ENCODE measurements at places on chromosomes 3 and 15. TPM values are rescaled to one million over a fixed set of nuclear protein-coding genes. Genes with fewer than 3 reads are reported as not detected.

The USP13 gene
- polyA plus RNA-seq: 4.2 TPM

GRCh38 chr3:31840252-31840651 lies 140.8 kb downstream of the OSBPL10 start:
- H3K27ac ChIP-seq: no peak overlapping the region
- no peaks in the 10 kb centered on the region for H3K4me1 ChIP-seq
- no peak overlapping the region for H3K4me3 ChIP-seq
- H3K27me3 ChIP-seq: no peaks in the 10 kb centered on the region
- H3K36me3 ChIP-seq: no peaks in the 10 kb centered on the region
- DNase-seq: no peak

GRCh38 chr3:81214631-81215030 lies 546.8 kb downstream of the GBE1 start:
- no peak overlapping the region for H3K27ac ChIP-seq
- H3K4me1 ChIP-seq: no peaks in the 10 kb centered on the region
- H3K4me3 ChIP-seq: no peak overlapping the region
- DNase-seq: no peak

- H3K4me1 ChIP-seq: peaks cover 13% of the 10 kb centered on the region
- no peak overlapping the region for H3K4me3 ChIP-seq
- H3K36me3 ChIP-seq: no peaks in the 10 kb centered on the region
Observed at GRCh38 chr3:125150525-125151441, 61.8 kb downstream of the SLC12A8 start.

Measured in liver (tissue), 10 donors.